ENCODE measurements at places on chromosomes 3 and 15.

- DNase-seq, result peak; percentile 51
Measured at GRCh38 chr3:171867981-171868380, 24.8 kb downstream of the TMEM212 start.

- DNase-seq, result no peak
Measured at GRCh38 chr3:20700714-20701113, 514.7 kb upstream of the SGO1 start.

DNA sequence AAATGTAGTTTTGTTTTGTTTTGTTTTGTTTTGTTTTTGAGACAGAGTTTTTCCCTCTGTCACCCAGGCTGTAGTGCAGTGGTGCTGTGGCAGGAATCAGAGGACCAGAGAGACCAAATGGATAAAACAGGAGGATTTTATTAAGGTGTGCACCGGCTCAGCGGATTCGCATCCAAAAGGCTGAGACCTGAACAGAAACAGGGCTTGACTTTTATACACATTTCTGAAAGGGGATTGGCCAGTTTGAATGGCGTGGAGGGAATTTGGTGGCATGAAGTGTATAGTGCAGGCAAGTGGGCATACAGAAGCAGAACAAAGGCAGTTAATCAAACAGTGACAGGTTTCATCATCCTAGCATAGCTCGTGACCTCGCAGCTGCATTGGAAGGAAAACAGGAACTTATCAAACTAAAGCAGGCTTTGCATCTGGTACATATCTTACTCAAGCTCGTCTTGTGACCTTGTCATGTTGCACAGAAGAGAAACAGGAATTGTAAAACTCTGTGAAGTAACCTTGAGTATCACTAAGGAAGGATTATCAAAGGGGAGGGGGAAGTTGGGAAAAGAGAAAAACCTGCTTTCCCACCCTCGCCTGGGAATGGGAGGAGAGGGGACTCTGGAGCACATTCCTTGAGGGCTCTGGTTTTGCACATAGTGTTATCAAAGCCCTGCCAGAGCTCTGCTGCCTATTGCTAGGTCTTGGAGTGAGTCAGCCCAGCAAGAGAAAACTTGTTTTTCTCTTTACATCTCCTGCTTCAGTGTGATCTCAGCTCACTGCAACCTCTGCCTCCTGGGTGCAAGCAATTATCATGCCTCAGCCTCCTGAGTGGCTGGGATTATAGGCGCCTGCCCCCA lies 38.5 kb downstream of the C3orf62 start:
- DNase-seq, result peak; percentile 98

- no peak for DNase-seq
Measured at GRCh38 chr3:189718215-189718614, 87.0 kb downstream of the TP63 start.

GRCh38 chr3:118447339-118447738 lies 587.3 kb downstream of the IGSF11 start:
- DNase-seq, result no peak

- DNase-seq, result no peak
Measured at GRCh38 chr15:38300395-38300794, 47.8 kb downstream of the SPRED1 start.

DNA sequence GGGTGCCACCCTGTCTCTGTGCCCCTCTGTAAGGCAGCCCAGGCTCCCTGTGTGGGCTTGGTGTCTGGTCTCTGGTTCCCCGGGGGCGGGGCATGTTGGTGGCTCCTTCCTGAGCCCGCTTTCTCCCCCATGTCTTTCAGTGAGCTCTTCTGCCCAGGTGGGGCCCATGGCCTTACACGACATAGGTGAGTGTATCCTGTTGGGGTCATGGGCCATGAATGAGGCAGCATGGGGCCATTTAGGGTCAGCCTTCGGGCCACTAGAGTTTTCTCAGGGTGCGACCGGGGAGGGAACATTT lies 195.1 kb downstream of the UBE3A start:
- DNase-seq, result no peak

DNA sequence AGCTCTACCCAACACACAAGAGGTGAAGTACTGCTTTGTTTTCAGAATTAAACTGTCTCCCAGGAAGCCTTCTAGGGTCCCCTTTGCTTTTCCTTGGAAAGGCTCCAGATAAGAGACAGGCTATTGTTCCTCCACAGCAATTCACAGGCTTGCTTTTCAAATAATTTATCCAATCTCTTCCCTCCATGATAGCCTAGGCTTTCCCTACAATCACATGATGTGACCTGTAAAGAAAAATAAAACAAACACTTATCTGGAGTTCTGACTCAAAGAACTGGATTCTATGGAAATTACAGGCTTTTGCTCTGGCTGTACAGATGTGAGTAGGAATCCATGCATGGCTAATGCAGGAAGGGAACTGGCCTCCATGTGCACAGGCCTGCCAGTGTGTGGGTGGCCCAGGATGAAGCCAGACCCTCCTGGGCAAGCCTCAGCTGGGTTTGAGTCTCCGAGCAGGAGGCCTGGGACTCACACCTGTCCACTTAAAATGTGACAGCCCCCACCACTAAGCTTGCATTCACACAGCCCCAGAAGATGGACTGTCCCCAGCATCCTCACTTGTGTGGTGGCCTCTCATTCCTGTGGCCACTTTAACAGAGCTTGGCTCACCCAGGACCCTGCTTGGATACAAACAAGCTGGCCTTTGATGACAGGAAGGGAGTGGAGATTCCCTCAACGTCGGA lies 75.8 kb upstream of the LEKR1 start:
- DNase-seq, result no peak

GRCh38 chr3:54940971-54941370 lies 13.1 kb upstream of the LRTM1 start:
- DNase-seq, result no peak

- no peak for DNase-seq
Measured at GRCh38 chr3:184608209-184608608, 46.6 kb downstream of the EPHB3 start.

- DNase-seq, result no peak
Measured at GRCh38 chr15:57048930-57049549, 130.6 kb downstream of the TCF12 start.

DNA sequence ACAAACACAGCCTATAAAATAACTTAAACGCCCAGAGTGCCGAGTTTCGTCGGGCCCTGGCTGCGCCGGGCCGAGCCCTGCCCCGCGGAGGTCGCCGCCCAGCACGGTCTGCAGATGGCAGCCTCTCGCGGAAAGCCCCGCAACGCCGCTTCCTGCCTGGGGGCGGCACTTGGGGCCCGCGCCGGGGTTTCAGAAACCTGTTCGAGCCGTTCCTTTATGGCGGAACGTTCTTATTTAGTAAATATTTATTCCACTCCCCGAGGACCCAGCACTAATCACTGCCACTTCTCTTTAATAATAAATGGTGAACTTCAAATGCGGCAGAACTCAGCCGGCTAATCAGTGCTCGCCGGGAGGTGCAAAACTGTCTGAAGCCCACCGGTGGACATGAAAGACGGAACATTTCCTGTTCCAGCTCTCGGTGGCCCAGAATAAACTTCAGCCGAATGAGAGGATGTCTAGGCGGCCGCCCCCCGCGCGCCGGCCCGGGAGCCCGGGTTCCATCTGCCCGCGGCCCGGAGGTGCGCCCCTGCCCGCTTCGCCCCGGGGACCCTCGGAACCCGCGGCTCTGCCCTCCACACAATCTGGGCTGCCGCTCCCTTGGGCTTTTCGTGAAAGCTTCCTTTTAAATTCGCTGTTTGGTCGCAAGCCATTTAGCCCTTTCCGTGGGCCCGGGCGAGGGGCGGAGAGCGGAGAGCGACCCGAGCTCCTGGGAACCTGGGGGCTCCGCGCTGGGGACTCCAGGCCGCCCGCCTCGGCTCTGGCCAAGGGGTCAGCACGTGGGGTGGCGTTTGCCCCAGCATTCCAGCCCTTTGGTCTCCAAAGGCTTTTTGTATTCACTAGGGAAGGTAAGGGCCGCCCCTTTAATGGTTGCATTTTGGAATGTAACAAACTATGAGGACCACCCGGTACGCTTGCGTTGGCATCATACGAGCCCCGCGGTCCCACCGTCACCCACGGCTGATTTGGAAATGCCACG lies 110.8 kb upstream of the ATP11B start:
- DNase-seq, result no peak

DNA sequence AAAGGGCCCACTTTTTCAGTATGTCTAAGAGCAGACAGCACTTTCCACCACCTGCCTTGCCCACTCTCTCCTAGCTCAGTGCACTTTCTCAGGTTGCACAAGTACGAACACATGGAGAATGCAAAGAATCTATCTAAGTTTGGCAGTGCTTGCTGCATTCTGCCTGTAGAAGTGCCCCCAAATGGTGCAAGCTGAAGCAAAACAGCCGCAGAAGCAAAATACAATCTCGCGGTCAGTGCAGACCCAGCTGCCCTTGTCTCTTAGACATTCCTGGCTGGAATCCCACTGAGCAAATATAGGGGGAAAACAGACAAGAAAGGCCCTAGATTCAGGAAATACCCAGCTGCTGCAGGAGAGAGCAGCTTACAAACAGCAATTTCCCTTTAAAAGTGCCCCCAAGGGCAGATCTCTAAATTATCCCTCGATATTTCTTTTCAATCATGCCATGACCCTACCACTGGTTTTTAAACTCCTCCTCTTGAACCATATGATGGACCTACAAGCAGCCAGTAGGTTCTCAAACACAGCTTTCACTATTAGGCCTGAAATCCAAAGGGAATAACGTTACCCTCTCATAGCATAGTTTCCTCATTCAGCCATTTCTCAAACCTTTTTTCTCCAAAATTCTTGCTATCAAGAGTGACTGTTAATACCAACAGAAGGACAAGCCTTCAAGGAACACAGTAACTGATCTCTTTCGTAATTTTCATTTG lies 67.0 kb downstream of the TNIK start:
- DNase-seq, result no peak

DNA sequence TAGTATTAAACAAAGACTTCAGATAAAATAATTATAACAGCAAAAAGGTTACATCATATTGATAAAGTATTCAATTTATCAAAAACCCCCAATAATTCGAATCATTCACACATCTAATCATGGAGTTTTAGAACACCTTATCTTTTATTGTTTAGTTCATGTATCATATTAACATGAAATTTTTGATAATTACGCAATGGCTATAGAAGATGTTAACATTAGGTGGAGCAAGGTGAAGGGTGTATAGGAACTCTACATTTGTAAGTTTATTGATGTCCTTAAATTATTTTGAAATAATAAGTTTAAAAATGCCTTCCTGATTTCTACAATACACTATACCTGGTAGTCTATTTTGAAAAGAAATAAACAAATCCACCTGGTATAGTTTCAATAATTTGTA lies 696.5 kb upstream of the BCHE start:
- DNase-seq, result no peak

DNA sequence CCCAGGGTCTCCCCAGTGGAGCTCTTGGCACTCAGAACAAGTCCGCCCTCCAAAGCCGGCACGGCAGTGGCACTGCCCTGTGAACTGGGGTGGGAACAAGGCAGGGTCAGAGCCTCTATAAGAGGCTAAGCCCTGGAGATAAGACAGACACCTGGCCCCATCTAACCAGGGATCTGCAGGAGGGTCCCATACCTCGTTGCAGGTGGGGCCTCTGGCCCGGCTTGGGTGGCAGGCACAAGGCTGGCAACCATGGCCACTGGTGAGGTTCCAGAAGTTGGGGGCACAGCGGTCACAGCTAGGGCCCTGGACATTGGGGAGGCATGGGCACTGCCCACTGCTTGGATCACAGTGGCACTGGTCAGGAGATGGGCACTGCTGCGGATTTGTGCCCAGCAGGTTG lies 3.6 kb upstream of the USP19 start:
- no peak for DNase-seq

GRCh38 chr15:33370623-33371020 lies 59.9 kb downstream of the RYR3 start:
- no peak for DNase-seq

- no peak for DNase-seq
Measured at GRCh38 chr3:196181127-196181546, 30.1 kb downstream of the ZDHHC19 start.

GRCh38 chr3:15277861-15278500 lies 54.4 kb downstream of the SH3BP5 start:
- DNase-seq, result no peak

GRCh38 chr15:56496635-56497034 lies 31.7 kb upstream of the MNS1 start:
- peak; percentile 6 for DNase-seq

DNA sequence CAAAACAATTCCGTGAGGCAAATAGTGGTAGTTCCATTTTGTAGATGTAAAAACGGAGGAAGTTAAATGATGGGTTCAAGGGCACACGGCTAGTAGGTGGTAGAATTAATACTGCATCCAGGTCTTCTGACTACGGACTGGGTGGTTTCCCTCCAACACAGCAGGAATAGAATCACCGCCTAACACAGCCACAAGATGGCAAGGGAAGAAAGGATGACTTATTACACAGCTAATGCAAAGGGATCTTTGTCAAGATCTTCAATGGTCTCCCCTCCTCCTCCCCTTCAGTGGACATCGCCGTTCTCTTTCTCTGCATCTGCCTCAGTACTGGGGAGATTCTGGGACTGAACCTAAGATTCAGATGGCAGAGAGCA lies 524 bp upstream of the TOPBP1 start:
- DNase-seq, result no peak

DNA sequence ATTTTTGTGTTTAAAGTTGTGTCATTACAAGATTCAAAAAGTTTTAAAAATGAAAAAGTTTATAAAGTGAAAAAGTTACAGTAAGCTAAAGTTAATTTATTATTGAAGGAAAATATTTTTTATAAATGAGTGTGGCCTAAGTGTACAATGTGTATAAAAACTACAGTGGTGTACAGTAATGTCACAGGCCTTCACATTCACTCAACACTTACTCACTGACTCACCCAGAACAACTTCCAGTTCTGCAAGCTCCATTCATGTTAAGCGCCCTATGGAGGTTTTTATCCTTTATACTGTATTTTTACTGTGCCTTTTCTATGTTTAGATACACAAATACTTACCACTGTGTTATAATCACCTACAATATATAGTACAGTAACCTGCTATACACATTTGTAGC lies 76.3 kb downstream of the DTWD1 start:
- DNase-seq, result no peak

- no peak for DNase-seq
Measured at GRCh38 chr15:58545307-58546065, 113.7 kb downstream of the LIPC start.

GRCh38 chr15:101479851-101480612 lies 9.5 kb downstream of the PCSK6 start:
- no peak for DNase-seq

DNA sequence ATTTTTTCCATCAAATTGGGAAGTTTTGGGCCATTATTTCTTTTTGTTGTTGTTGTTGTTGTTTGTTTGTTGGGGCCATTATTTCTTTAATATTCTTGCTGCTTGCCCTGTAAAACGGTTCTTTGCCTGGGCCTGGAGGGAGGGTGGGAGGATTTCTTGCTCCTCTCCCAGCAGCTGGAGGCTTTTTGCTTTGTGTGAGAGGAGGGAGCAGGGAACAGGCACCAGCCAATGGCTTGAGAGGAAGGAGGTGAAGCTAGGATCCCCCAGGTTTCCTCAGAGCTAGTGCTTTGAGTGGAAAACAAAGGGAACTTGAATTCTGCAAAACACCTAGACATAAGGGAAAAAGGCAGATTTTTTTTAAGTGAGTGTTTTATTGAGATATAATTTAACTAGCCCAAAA lies 61.2 kb upstream of the DNAJC19 start:
- no peak for DNase-seq
